Ascending aorta (tissue), 2 donors: ENCODE measurements at places on chromosomes 12 and 14.
A peak's percentile ranks its signal among the peaks of the same experiment; 100 is the strongest.

- H3K4me3 ChIP-seq: no peak overlapping the region
- no peaks in the 10 kb centered on the region for H3K36me3 ChIP-seq
- no peaks in the 10 kb centered on the region for H3K4me1 ChIP-seq
- H3K27me3 ChIP-seq: no peaks in the 10 kb centered on the region
- DNase-seq: no peak
- H3K27ac ChIP-seq: no peak overlapping the region
Measured at GRCh38 chr12:27342536-27342935, 9.9 kb downstream of the BMAL2 start.

DNA sequence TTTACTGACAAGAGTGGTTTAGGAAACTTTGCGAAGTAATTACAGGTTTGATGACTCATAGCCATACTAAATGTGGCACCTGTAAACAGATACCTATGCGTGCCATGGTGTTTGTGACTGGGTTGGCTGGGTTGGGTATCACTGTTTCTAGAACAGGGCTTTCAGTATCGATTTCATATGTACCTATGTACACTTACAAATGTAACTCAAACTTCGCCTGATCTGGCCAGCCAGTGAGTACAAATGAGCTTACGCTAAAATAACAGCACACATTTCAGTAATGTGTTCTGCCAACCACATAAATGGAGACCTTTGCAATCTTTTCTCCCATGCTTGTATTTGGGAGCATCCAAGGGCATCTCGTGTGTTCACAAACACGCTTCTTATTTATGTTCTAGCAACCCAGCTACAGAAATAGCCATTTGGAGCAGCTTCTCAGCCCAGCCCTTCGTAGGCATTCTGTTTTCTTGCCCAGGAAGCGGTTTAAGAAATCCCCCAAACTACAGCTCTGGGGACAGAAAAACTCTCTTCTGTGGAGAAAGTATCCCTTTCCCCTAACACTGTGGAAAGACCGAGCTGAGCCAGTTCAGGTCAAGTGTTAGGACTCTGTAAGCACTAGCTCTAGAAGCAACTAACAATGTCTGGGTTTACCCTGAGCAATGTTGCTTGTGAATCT is 42.3 kb upstream of the MDM1 start:
- no peak overlapping the region for H3K27ac ChIP-seq
- H3K4me1 ChIP-seq: no peaks in the 10 kb centered on the region
- no peaks in the 10 kb centered on the region for H3K36me3 ChIP-seq
- H3K4me3 ChIP-seq: no peak overlapping the region

GRCh38 chr14:52711666-52712065 is 4.7 kb downstream of the PSMC6 start:
- H3K27ac ChIP-seq: no peak overlapping the region
- H3K27me3 ChIP-seq: no peaks in the 10 kb centered on the region
- H3K4me3 ChIP-seq: no peak overlapping the region
- no peak for DNase-seq
- H3K36me3 ChIP-seq: peaks cover 71% of the 10 kb centered on the region

- no peaks in the 10 kb centered on the region for H3K36me3 ChIP-seq
- no peak overlapping the region for H3K4me3 ChIP-seq
- H3K27me3 ChIP-seq: no peaks in the 10 kb centered on the region
- H3K4me1 ChIP-seq: peaks cover 33% of the 10 kb centered on the region
- peak overlapping the region; percentile 97 for H3K27ac ChIP-seq
- DNase-seq: no peak
Measured at GRCh38 chr14:104974665-104975390, 3.3 kb downstream of the AHNAK2 start.

- H3K27ac ChIP-seq: no peak overlapping the region
- H3K36me3 ChIP-seq: peaks cover 9% of the 10 kb centered on the region
- no peak overlapping the region for H3K4me3 ChIP-seq
Measured at GRCh38 chr12:26668847-26669246, 164.1 kb downstream of the ITPR2 start.

- no peaks in the 10 kb centered on the region for H3K4me1 ChIP-seq
- H3K27ac ChIP-seq: no peak overlapping the region
- no peaks in the 10 kb centered on the region for H3K36me3 ChIP-seq
- H3K4me3 ChIP-seq: no peak overlapping the region
- no peaks in the 10 kb centered on the region for H3K27me3 ChIP-seq
Measured at GRCh38 chr14:22646570-22647254, 2.6 kb upstream of the OR6J1 start.

GRCh38 chr14:101110729-101111619 is 207.5 kb upstream of the RTL1 start:
- no peak overlapping the region for H3K4me3 ChIP-seq
- H3K27ac ChIP-seq: no peak overlapping the region
- H3K36me3 ChIP-seq: no peaks in the 10 kb centered on the region
- no peaks in the 10 kb centered on the region for H3K27me3 ChIP-seq
- no peaks in the 10 kb centered on the region for H3K4me1 ChIP-seq

- H3K4me3 ChIP-seq: no peak overlapping the region
- no peak for DNase-seq
- H3K36me3 ChIP-seq: no peaks in the 10 kb centered on the region
- H3K27me3 ChIP-seq: no peaks in the 10 kb centered on the region
- H3K4me1 ChIP-seq: no peaks in the 10 kb centered on the region
- H3K27ac ChIP-seq: no peak overlapping the region
Measured at GRCh38 chr12:79337662-79338290, 353.0 kb downstream of the PAWR start.

GRCh38 chr14:103625356-103626095 is 3.5 kb upstream of the KLC1 start:
- H3K4me1 ChIP-seq: peaks cover 26% of the 10 kb centered on the region
- H3K4me3 ChIP-seq: no peak overlapping the region
- peak overlapping the region; percentile 99 for H3K27ac ChIP-seq
- no peak for DNase-seq
- no peaks in the 10 kb centered on the region for H3K36me3 ChIP-seq
- no peaks in the 10 kb centered on the region for H3K27me3 ChIP-seq

GRCh38 chr12:122944605-122945592 is 21.4 kb downstream of the ABCB9 start:
- peak overlapping the region; percentile 15 for H3K27ac ChIP-seq
- H3K36me3 ChIP-seq: peaks cover 2% of the 10 kb centered on the region
- peaks cover 19% of the 10 kb centered on the region for H3K4me1 ChIP-seq
- DNase-seq: no peak

DNA sequence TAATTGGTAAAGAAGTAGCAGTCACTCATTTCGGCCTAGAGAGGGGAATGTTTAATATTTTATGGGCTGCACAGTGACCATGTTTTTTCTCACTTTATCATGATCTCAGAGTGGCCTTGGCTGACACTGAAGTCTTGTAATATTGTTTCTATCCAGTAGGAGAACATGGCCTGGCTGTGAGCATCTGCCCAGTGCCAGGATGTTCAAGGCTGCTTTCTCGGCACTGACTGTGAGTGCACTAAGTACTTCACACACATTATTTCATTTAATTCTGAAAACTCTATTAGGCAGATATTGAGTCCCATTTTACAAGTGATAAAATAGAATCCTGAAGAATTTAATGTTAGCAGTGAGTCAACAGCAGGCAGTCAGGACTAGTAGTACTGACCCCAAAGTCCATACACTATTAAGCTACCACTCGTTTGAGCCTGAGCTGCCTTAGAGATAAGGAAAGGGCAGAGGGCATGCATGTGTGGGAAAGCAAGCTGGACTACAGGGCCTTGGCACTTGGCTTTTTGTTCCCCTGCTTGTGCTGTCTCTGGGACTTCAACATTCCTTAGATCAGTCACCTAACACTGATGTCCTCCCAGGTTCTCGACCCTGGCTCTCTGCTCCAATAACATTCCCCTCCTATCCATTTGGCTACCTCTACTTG is 42.2 kb upstream of the APPL2 start:
- H3K4me1 ChIP-seq: no peaks in the 10 kb centered on the region
- H3K27ac ChIP-seq: peak overlapping the region; percentile 22
- H3K27me3 ChIP-seq: no peaks in the 10 kb centered on the region
- no peak overlapping the region for H3K4me3 ChIP-seq
- H3K36me3 ChIP-seq: no peaks in the 10 kb centered on the region

- H3K4me3 ChIP-seq: no peak overlapping the region
- no peaks in the 10 kb centered on the region for H3K27me3 ChIP-seq
- no peaks in the 10 kb centered on the region for H3K4me1 ChIP-seq
- no peak overlapping the region for H3K27ac ChIP-seq
- no peaks in the 10 kb centered on the region for H3K36me3 ChIP-seq
- no peak for DNase-seq
Measured at GRCh38 chr12:22360774-22361173, 26.3 kb upstream of the ST8SIA1 start.

DNA sequence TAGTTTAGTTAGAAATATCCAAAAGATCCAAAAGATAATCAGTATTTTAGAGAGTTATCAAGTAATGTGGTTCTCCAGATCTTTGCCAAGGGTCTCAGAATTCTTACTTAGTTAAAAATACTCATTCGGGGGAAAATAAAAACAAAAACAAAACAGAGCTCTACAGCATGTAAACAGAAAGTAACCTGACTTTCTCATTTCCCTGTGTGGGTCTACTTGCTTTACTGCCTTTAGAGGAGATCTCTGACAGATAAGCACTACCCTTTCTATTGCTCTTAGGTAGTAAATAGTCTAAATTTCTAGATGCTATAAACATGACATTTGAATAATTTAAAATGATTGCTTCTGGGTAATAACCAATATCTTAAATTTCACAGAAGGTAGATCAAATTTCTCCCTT is 371.8 kb downstream of the RPL10L start:
- no peaks in the 10 kb centered on the region for H3K4me1 ChIP-seq
- H3K27ac ChIP-seq: no peak overlapping the region
- no peak for DNase-seq
- no peak overlapping the region for H3K4me3 ChIP-seq

DNA sequence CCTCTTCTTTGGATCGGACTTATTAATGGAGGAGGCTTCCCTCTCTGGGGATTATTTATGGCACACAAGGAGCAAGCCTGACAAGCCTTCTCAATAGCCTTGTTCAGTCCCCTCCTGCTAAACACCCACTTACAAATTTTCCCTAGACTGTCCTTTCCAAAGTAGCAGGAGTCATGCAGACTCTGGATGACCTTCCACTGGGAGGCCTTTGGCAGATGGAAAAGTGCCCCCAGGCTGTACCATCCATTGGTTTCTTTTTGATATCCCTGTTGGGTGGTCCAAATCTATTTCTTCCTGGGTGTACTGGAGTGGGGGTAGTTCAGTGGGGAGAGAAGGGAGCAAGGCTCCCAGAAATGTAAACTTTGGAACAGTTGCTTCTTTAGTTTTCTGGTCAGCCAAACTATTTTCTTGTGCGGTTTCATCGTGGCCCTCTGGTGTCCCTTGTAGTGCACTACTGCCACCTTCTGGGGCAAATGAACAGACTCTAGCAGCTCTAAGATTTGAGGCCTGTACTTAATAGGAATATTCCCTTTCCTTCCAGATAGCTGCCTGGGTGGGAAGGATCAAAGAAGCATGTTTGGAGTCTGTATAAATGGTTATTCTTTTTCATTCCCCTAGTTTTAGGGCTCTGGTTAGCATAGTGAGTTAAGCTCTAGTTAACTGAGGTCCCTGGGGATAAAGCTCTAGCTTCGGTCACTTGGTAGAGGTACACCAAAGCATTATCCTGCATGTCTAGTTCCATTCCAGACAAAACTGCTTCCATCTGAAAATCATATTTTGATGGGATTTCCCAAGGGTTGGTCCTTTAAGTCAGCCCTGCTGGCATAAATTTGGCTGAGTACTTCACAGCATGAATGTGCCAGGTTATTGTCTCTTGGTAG is 409.5 kb downstream of the SLC6A15 start:
- no peak overlapping the region for H3K27ac ChIP-seq
- H3K27me3 ChIP-seq: no peaks in the 10 kb centered on the region
- DNase-seq: no peak
- H3K4me3 ChIP-seq: no peak overlapping the region
- H3K36me3 ChIP-seq: no peaks in the 10 kb centered on the region

GRCh38 chr14:74988993-74989392 is 13.7 kb upstream of the EIF2B2 start:
- H3K36me3 ChIP-seq: no peaks in the 10 kb centered on the region
- H3K27ac ChIP-seq: no peak overlapping the region
- H3K27me3 ChIP-seq: no peaks in the 10 kb centered on the region
- peaks cover 12% of the 10 kb centered on the region for H3K4me1 ChIP-seq
- no peak overlapping the region for H3K4me3 ChIP-seq

DNA sequence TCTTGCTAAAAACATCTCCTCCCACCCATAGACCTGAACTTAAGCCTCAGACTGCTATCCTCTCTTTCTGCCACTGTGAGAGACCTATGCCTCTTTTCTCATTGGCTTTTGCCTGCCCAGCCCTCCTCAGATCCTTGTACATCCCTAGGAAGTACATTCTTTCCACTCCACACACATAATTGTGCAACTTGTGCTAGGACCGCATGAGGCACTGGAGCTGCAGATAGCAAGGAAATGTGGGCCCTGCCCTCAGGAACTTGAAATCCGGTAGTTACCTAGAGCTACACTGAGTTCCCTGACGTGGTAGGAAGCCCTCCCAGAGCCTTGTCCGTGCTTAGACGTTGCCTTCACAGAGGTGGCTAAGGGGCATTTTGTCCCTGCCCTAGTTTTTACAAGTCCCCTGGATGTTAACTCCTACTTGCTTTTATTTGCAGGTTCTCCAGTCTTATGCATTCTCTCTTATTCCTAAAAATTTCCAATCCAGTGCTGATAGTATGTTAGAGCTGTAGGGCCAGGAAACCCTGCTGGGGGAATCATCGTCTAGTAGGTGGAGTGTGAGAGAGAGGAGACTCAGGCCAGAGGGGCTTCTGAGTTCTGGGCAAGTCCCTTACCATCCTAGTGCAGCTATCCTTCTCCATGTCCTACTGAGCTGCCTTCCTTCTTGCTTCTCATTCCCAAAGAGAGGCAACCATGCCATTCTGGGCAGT is 41.3 kb downstream of the NTF3 start:
- no peaks in the 10 kb centered on the region for H3K27me3 ChIP-seq
- no peak for DNase-seq
- peaks cover 3% of the 10 kb centered on the region for H3K36me3 ChIP-seq
- H3K4me3 ChIP-seq: no peak overlapping the region

DNA sequence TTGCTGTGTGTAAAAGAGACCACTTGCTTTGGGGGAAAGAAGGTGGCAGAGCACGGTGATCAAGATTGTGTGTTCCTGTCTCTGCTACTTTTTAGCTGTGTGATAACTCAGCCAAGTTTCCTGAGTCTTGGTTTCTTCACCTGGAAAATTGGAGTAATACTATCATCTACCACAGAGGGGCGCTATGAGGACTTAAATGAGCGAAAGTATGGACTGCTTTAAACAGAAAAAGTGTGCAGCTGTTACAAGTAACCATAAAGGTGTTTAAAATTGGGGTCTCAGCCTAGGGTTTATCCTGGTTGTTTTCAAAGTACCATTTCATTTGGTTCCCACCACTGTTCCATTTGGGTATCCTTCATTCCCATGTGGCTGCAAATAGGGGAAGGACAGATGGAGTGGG is 65.9 kb upstream of the WSCD2 start:
- H3K4me1 ChIP-seq: no peaks in the 10 kb centered on the region
- no peaks in the 10 kb centered on the region for H3K36me3 ChIP-seq
- no peak for DNase-seq
- H3K27me3 ChIP-seq: no peaks in the 10 kb centered on the region
- H3K27ac ChIP-seq: no peak overlapping the region

DNA sequence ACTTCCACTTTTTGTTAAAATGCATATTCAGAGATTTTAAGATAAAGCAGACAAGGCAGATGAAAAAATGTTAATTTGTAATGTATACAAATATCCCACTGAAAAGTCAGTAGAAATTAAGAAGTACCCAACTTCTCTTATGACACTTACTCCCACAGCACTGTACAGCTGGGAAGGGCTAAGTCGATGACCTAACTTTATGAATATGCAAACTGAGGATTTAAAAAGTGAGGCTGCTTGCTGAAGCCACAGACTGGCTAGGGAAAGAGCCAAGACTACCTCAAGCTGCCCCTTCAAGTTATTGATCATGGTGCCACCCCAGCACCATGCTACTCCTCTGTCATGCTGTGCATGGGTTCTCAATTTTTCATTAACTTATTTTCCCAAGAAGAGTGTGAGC is 17.0 kb downstream of the PPM1H start:
- DNase-seq: no peak
- H3K27me3 ChIP-seq: no peaks in the 10 kb centered on the region
- H3K4me1 ChIP-seq: no peaks in the 10 kb centered on the region
- H3K36me3 ChIP-seq: no peaks in the 10 kb centered on the region
- no peak overlapping the region for H3K4me3 ChIP-seq
